ENCODE measurements at places on chromosomes 12 and 14.

DNA sequence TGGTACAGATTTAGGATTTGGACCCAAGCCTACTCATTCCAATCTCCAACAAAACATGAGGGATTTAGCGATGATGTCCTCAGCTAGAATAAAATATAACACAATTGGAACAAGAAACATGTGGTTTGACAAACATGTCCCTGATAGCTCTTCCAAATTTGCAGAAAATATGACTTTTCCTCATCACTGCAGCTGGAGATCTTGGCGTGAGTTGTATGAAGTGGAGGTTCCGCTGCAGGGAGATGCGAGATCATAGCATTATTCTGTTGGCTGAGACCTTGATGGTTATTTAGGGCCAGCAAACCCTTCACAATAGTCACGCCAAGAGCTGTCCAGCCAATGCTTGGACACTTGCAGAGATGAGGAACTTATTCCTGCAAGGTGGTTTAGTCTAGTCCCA, 413.4 kb upstream of the TBX3 start:
- DNase-seq, result no peak

GRCh38 chr12:7154042-7154441, 23.9 kb downstream of the CLSTN3 start:
- no peak for DNase-seq

GRCh38 chr12:4621511-4621910, 27.3 kb downstream of the AKAP3 start:
- DNase-seq, result no peak

DNA sequence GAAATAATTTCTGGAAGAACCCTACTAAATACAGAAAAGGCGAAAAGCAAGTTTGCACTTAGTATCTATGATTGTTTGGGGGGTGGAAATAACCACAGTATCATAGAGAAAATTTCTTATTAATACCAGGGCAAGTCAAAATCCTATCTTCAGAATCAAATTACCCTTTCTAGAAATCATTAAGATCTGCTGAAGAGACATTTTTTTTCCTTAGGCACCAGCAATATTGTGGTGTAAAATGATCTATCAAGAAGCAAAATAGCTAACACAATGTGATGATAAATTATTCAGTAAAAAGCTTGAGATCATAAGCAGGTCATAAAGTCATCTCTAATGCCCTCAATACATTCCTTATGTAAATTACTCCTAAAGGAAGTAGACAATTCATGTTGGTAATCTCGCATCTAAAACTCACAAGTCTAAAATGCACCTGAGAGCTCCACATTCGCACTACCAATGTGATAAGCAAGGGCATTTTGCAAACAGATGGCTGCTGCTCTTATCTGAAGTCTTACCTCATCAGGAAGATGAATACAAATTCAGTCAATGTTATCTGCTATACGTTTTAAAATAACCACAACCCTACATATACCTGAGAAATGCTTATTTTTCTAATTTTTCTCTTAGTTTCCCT, 14.6 kb downstream of the HEATR5A start:
- no peak for DNase-seq

DNA sequence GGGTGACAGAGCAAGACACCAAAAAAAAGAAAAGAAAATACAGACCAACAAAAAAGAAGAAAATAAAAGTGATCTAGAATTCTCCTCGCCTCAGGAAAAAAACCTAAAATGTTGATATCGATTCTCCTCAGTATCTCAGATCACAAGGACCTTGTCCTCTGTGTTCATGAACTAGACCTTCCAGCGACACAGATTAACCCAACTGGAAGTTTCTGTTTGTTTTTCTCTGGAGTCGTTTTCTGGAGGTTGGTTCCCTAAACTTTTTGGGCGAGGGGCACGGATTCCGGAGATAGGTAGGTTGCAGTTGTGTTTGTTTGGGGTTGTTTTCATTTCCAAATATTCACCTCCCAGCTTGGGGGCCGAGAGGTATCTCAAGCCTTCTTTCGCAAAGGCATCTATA, 559 bp upstream of the RFC5 start:
- no peak for DNase-seq

DNA sequence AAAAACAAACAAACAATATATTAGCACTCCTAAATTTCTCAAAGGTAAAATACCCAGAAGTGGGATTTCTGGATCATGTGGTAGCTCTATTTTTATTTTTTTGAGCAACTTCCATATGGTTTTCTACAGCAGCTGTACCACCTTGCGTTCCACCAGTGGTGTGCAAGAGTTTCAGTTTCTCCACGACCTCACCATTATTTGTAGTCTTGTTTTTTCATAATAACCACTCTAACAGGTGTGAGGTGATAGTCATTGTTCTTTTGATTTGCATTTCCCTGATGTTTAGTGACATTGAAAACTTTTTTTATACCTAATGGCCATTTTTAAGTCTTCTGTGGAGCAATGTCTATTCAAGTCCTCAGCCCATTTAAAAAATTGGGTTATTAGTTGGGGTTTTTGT, 127.3 kb upstream of the SLC38A2 start:
- DNase-seq, result no peak

GRCh38 chr12:66708704-66709456, 30.0 kb upstream of the GRIP1 start:
- no peak for DNase-seq

GRCh38 chr12:1531153-1531653, 63.2 kb downstream of the FBXL14 start:
- DNase-seq, result no peak

DNA sequence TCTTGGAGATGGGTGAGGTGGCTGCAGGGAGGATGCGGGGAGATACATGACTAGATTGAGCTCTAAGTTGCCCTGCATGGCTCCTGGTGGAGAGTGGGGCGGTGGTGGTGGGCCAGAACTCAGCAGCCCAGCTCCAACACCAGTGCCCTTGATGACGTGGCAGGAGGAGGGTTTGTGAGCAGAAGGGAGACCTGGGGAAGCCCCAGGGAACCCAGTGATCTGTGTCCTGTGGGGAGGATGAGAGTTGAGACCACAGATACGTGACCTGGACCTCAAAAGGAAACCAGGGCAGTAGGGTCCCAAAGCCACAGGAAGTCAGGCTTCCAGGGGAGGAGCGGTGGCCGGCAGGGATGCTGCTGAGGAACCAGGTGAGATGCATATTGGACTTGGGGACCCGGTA, 989.1 kb upstream of the TMEM132C start:
- no peak for DNase-seq

- DNase-seq, result peak; percentile 11
Observed at GRCh38 chr14:41022932-41023331, 583.7 kb upstream of the LRFN5 start.

DNA sequence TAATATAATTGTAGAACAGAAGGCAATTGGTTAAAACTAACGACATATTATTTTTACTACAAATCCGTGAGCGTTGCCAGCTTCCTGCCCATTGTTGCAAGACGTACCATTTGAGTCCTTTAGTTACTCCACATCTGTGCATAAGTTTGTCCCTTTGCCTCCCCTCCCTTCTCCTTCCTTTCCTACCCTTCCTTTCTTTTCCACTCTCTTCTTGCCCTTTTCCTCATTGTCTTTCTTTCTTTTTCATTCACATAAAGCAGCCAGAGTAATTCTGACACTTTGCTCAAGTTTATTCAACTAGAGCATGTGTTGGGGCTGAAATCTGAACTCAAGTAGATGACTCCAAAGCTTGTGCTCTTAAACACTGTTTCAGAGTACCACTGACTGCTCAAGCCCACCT, 239.1 kb downstream of the FOXG1 start:
- no peak for DNase-seq

DNA sequence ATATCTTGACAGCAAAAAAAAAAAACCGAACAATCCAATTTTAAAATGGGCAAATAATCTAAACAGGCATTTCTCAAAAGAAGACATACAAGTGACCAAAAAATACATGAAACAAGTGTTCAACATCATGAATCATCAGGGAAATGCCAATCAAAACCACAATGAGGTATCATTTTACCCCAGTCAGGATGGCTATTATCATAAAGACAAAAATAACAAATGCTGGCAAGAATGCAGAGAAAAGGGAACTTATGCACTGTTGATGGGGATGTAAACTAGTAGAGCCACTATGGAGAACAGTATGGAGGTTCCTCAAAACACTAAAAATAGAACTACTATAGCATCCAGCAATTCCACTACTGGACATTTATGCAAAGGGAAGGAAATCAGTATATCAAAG, 448.2 kb downstream of the RGS6 start:
- no peak for DNase-seq

GRCh38 chr12:6460751-6461371, 9.0 kb downstream of the TAPBPL start:
- no peak for DNase-seq

DNA sequence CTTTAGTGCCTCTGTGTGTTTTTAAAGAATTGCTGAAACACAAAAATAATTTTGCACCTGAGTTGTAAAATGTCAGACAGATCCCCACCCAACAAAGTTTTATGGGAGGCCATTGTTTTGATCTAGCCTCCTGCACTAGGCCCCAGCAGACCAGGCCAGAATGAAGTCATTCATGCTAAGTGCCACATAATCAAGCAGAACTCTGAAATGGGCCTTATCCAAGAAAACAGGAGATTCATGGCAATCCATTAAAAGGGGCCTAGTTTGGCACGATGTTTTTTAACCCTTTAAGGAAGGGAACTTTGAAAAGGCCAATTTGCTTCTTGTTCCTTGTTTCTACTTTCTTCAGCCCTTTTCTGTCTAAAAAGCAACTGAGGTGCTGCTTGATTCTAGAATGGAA, 260.9 kb downstream of the ITPR2 start:
- peak; percentile 3 for DNase-seq

DNA sequence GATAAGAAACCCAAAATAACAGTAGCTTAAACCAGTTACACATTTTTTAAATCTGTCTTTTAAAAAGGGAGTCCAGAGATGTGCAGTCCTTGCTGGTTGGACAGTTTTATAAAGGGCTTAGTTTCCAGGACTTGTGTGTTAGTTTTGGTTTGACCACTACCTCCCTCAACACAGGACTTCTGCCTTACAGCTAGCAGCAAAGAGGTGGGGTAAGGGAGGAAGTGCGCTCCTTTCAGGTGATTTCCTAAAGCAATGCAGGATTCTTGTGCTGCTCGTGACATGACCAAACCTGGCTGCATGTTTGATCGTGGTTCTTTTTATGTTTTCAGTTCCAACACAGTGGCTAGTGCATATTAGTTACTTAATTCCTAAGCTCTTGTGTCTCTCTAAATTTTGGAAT, 266.2 kb downstream of the TMTC2 start:
- no peak for DNase-seq

DNA sequence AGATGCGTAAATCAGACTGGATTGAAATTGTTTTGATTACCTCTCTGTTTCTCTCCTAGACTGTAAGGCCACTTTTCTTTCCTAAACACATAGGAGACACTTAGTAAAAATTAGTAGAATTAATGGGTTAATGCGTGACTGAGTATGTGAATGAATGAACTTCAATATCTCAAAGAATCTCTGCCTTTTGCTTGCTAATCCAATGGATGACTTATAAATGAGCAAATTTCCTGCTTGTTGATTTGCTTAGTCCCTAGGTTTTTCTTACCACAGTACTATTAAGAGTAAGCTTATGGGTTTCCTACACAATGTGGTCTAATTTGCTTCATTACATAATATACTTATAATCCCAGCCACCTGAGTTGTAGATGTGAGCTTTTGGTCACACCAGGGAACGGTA, 164.1 kb downstream of the SRGAP1 start:
- no peak for DNase-seq

GRCh38 chr12:31876568-31877424, 82.4 kb upstream of the RESF1 start:
- DNase-seq, result no peak

DNA sequence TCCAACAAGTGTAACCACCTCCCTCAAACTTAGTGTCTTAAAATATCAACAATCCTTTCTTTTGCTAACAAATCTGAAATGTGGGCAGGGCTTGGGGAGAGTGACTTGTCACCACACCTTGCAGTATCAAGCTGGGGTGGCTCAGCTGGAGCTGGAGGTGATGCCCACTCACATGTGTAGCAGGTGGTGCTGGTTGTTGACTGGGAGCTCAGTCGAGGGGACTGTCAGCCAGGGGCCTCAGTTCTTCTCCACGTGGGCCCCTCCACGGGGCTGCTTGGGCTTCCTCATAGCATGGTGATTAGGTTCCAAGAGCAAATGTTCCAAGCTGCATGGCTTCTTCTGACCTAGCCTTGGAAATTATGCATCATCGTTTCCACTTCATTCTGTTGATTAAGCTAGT, 32.6 kb upstream of the ESRRB start:
- DNase-seq, result no peak

DNA sequence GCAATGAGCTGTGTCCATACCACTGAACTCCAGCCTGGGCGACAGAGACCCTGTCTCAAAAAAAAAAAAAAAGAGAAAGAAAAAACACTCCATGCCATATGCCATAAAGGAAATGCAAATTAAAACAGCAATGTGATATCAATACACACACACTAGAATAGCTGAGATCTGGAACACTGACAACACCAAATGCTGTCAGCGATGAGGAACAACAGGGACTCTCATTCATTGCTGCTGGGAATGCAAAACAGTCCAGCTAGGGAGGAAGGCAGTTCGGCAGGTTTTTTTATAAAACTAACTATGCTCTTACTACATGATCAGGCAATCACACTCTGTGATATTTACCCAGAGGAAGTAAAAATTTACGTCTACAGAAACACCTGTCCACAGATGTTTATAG, 3.4 kb upstream of the ABCB9 start:
- no peak for DNase-seq

- DNase-seq, result no peak
Observed at GRCh38 chr14:68782091-68782981, 10.5 kb downstream of the ZFP36L1 start.

- no peak for DNase-seq
Observed at GRCh38 chr14:23358553-23359166, 6.0 kb upstream of the SLC22A17 start.

DNA sequence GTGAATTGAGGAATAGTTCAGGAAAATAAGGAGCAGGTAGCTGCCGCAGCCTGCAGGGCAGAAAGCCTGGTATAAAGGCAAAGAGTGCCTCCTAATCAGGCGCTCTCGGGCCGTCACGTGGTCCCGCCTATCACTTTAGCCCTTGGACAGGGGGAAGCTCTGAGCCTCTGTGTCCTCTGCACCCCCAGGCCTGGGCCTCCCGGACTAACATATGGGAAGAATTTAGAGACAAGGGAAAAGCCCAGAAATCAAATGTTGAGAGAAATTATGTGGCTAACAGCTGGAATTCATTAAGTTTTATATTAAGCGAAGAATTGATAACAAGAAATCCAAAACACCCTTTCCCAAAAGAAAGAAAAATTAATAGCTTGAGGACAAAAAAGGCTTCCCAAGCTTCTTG, 417.7 kb downstream of the ATP23 start:
- no peak for DNase-seq

Measured in astrocyte (in vitro differentiated cells and primary cell).